ENCODE measurements at places on chromosomes 6 and 20.

GRCh38 chr6:40954446-40955177 is 84.4 kb downstream of the UNC5CL start:
- no peak for DNase-seq

GRCh38 chr6:162099685-162100084 is 627.9 kb downstream of the PRKN start:
- peak; percentile 5 for DNase-seq

GRCh38 chr6:143707697-143708096 is 29.9 kb downstream of the PHACTR2 start:
- no peak for DNase-seq

DNA sequence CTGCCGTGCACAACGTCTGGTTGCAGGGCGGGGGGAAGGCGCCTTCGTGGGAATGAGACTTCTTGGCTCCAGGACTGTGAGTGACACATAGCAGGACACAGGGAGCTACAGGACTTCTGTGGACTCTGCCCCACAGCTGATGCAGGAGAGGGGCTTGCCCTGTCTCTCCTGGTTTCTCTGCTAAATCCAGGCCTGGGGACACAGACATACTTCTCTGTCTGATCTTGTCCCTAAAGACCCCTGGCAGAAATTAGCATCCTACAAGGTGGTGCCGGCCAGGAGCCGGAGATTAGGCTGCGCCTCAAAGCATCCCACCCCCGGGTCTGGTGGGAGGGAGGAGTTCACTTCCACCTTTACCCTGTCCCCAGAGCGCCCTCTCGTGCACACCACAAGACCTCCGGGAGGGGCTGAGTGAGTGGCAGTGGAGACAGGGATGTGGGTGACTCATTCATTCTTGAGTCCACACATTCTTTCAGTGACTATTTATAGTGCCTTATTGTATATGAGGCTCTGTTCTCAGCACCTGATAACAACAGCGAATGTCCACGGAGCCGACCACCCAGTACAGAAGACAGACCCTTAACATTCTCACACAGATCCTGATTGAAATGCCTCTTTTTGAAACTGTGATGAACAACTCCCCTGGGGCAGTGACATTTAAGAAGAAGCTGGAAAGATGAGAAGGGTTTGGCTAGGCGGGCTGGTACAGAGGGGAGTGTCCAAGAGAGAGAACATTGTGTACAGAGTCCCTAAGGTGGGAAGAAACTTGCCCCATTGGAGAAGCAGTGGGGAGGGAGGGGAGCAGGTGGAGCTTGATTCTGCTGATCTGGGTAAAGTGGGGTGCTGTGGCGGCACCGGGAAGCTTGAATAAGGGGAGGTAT is 39.0 kb downstream of the GMPR start:
- no peak for DNase-seq

- DNase-seq = no peak
These were observed 107.1 kb downstream of the UNC5CL start for GRCh38 chr6:40931931-40932330.

Data from CD4-positive, alpha-beta T cell treated with Interleukin-21 for 1 hour (primary cell).